ENCODE measurements at places on chromosomes 2 and 18.
A peak's percentile ranks its signal among the peaks of the same experiment; 100 is the strongest.

DNA sequence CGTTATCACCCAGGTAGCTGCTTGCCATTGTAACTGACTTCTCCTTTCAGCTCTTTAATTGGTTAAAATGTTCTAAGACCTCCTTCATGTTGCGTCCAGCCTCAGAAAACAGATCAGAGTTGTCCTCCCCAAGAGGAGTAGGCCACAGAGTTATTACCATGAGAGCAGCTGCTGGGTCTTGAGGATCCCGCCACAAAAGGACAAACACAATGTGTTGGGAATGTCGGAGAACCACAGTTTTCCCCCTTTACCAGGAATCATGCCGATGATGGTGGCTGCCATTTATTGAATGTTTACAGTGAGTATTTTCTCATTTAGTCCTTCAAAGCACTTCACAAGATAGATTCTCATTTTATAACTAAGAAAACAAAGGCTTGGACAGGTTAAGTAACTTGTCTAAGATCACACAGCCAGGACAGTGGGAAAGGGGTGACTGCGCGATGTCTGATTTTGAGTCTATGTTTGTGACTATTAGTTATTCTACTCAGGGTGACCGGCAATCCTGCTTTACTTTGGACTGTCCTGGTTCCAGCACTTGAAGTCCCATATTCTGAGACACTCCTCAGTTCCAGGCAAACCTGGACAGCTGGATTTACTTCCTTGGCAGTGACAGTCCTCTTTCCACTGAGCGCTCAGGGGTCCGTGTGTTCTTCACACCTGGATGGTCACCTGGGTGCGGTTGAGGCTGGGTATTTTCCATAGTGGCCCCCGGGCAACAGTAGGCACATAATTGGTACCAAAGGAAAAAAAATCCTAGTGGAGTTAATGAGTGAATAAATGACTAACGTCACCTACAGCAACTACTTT lies 93.6 kb downstream of the LIPG start:
- no peak for DNase-seq

DNA sequence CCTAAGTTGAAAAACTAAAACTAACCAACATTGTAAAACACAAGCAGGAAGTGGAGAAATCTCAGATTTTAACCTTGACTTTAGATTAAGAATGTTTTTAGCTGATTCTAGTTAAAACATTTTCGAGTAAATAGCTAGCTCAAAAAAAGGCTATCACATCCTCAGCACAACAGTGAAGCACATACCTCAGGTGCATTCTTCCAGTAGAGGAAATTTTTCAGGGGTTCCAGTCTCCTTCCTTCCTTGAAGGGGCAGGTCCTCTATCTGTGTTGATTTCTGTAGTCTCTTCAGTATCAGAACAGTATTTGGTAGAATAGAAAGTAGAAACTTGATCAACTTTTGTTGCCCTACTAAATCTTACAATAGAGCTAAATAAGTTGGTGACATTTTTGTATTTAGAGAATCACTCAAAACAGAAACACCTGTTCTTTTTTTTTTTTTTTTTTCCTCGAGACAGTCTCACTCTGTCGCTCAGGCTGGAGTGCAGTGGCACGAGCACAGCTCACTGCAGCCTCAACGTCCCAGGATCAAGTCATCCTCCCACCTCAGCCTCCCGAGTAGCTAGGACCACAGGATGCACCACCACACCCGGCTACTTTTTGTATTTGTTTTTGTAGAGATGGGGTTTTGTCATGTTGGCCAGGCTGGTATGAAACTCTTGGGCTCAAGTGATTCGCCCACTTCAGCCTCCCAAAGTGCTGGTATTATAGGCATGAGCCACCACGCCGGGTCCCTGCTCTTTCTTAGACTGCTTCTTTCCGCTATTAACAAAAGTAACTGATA lies 6.9 kb upstream of the GPR155 start:
- DNase-seq, result no peak

DNA sequence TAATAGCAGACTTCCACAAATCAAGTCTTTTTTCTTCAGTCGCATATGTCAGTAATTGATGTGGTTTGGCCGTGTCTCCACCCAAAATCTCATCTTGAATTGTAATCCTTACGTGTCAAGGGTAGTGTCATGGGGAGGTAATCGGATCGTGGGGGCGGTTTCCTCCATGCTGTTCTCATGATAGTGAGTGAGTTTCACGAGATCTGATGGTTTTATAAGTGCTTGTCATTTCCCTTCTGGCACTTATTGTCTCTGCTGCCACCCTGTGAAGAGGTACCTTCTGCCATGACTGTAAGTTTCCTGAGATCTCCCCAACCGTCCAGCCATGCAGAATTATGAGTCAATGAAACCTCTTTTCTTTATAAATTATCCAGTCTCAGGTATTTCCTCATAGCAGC lies 478.8 kb downstream of the PTPRM start:
- no peak for DNase-seq

DNA sequence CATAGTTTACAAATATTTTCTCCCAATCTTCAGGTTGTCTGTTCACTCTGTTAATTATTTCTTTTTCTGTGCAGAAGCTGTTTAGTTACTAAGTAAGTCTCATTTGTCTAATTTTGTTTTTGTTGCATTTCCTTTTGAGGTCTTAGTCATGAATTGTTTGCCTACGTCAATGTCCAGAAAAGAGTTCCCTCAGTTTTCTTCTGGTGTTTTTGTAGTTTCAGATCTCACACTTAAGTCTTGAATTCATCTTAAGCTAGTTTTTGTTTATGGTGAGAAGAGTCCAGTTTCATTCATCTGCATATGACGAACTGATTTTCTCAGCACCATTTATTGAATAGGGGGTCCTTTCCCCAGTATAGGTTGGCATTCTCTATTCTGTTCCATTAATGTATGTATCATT lies 1252.2 kb upstream of the TMEFF2 start:
- no peak for DNase-seq

- no peak for DNase-seq
Measured at GRCh38 chr18:79637181-79637920, 42.3 kb upstream of the CTDP1 start.

DNA sequence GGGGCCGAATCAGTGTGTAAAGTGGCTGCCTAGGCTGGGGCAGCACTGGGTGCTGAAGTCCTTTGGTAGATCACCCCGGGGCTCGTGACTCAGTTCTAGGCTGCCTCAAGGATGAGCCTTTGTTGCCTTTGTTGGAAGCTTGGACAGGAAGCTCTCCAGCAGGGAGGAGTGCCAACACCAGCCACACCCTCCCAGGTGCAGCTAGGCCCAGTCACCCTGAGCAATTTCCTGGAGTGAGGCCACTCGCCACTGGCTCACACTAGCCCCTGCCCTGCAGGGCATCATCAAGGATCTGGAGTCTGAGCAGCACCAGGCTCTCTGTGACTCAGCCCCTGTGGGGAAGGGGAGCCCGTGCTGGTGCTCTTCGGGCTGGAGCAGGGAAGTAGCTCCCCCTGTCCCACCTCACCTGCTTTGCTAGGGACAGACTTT lies 6.7 kb upstream of the SDC1 start:
- DNase-seq, result no peak

DNA sequence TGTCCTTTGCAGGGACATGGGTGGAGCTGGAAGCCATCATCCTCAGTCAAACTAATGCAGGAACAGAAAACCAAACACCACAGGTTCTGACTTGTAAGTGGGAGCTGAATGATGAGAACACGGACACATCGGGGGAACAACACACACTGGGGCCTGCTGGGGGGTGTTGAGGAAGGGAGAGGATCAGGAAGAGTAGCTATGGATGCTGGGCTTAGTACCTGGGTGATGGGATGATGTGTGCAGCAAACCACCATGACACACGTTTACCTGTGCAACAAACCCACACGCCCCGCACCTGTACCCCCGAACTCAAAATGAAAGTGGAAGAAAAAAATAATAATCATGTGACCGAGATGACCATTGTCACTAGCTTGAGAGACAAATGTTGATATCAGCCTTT lies 114.7 kb downstream of the NDUFA10 start:
- no peak for DNase-seq

DNA sequence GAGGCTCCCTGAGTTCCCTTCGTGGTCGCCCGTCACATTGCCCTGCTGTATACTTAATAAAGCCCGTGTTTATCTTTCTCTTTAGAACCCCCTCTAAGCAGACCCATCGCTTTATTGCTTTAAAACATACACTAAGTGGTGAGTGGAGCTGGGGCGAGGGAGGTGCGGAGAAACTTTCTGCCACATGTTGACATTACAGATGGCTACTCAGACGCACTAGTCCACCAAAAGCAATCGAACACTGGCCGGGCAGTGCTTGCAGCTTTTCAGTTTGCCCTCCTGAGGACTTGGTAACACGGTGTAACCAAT lies 859 bp upstream of the COLEC12 start:
- no peak for DNase-seq

- DNase-seq, result no peak
Measured at GRCh38 chr18:7630731-7631442, 63.8 kb downstream of the PTPRM start.

GRCh38 chr2:183729380-183729779 lies 605.1 kb downstream of the NUP35 start:
- no peak for DNase-seq

GRCh38 chr2:188443207-188443606 lies 151.5 kb downstream of the GULP1 start:
- no peak for DNase-seq

- no peak for DNase-seq
Measured at GRCh38 chr18:46315161-46315560, 211.0 kb downstream of the HAUS1 start.

DNA sequence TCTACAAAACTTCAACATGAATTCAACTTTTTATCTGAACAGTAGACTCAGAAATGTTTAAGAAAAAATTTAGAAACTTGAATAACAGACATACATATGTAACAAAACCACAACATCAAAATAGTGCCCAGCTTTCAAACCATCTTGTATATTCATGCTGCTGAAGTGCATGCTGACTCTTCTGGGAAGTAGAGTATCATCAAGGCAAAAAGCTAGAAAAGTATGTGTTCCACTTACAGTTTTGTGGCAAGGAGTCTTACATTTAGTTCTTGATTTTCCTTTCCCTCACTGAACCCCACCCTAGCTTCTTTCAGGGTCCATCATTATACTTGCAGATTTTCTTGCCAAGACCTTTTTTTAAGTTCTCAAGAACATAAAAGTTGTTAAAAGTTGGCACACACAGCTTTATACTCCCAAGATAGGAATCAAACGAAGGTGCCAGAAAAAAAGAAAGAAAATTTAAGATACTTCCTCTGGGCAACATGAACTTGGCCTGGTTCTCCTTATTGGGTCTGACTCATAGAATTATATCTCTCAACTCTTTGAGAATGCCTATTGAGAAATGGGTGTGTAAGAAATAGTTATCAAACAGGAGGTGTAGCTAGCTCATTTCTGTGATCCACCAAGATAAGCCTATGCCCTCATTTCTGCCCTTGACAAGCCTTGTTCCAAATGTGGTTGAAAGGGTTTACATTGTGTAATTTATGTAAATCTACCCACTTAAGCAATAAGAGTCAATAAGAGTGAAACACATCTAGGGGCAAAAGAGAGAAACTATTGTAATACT lies 667.6 kb upstream of the ACVR2A start:
- no peak for DNase-seq

DNA sequence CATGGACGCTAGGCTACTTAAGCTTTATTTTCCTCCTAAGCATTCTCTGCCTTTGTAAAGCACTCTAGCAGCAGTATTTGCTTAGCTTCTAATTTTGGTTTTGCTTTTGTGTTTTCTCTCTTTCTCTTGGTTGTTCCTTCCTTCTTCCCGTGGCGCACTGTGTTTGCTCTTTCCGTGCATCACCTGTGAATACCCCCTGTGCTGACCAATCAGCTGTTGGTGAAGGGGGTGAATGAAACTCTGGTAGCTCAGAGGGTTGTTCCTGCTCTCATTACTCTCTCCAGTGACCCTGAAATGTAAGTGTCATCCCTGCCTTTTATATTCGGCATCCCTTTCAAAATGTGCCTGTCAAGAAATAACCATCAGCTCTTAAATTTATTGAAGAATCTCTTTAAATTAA lies 45.5 kb upstream of the TNFRSF11A start:
- no peak for DNase-seq

GRCh38 chr2:25700221-25700660 lies 26.9 kb upstream of the DTNB start:
- no peak for DNase-seq

DNA sequence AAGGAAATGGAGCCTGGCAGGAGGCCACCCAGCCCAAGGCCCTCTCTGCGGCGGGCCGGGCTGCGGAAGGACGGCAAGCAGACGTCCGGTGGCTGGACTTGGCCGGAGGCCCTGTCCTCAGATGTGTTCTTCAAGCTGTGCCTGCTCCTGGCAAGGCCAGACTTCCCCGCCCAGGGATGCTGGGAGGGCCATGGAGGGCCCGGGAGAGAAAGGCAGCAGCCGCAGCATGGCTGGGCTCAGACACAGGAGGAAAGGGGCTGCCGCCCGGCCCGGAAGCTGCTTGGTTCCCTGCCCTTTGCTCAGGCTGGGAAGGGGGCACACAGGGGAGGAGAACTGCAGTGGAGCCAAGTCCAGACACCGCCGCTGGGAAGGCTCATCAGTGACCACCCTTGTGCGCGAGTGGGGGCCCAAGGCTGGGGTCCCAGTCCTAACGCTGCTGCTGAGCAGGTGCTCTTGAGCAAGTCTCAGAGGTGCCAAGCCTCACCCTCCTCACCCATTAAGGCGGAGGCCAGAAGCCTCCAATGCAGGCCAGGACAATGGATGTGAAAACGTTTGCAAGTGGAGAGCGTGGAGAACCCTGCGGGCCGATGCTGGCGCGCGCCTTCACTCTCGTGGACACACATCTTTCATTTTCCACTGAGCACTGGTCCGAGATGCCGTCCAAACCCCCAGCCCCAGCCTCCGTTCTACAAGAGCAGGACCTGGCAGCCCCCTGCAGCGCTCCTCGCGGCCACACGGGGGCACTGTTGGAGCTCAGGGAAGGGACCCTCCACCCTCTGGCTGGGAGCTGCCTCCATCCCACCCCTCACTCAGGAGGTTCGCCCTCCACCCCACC lies 7.9 kb downstream of the CROCC2 start:
- DNase-seq, result peak; percentile 48

DNA sequence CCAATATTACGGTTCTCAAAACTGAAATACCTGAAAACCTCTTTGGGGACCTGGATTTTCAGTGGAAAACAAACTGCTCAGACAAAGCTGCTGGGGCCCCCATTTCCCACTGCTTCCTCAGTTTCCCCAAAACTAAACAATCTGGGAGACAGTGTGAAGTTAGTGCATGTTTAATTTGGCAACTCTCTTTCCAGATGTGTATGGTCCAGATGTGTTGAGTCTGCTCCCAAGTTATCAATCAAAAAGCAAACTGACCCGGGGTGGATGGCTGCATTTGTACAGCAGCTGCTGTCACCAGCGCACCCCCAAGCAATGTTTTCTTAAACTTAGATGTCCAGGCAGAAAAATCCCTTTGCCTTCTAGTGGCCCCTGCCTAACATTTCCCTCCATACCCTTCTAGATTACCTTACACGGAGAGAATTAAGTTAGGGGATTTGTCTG lies 136.9 kb downstream of the COPS8 start:
- DNase-seq, result no peak

- no peak for DNase-seq
Measured at GRCh38 chr2:69998761-69999160, 37.3 kb upstream of the ASPRV1 start.

- no peak for DNase-seq
Measured at GRCh38 chr18:32386471-32386870, 84.2 kb downstream of the GAREM1 start.

GRCh38 chr2:205775097-205775877 lies 93.0 kb downstream of the NRP2 start:
- DNase-seq, result no peak

- no peak for DNase-seq
Measured at GRCh38 chr18:8734496-8734895, 29.1 kb downstream of the MTCL1 start.

GRCh38 chr18:49835405-49835804 lies 22.1 kb upstream of the ACAA2 start:
- DNase-seq, result no peak
